Lower lobe of right lung (tissue), 2 donors: ENCODE measurements at places on chromosomes 7 and 10. TPM values are rescaled to one million over a fixed set of nuclear protein-coding genes. Genes with fewer than 3 reads are reported as not detected.

DNA sequence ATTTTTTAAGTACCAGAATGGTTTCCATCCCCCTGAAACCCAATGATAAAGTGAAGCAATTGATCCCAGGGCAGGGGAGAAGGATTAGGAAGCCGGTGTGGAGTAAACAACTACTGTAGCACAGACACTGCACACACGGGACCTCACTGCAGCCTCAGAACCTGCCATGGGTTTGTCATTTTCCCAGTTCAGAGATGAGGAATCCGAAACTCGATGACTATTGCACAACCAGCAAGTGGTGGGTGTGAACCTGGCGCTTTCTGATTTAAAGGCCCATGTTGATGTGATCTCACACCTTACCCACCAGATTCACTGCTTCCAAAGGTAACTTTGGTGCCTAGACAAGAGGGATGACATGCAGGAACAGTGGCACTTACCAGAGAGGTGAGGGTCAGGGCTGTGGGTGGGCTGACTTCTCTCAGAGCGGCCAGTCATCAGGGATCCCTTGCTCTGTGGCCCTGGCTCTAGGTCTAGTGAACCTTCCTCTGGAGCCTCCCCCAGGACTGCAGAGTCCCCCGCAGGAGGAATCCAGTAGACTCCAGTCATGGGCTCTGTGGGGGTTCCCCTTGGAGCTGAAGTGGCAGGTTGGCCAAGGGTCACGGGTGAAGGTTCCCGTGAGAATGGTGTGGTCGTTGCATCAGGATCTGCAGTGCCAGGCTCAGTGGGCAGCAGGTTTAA is 62.8 kb downstream of the PKD1L1 start:
- no peaks in the 10 kb centered on the region for H3K27me3 ChIP-seq
- DNase-seq: no peak
- H3K27ac ChIP-seq: no peak overlapping the region
- no peak overlapping the region for H3K4me3 ChIP-seq
- H3K4me1 ChIP-seq: no peaks in the 10 kb centered on the region

BRAF gene
- total RNA-seq: 43.0 TPM

GIMAP8 gene
- total RNA-seq: 44.4 TPM

FLNC gene
- 11.7 TPM for total RNA-seq

RASA4B gene
- 22.6 TPM for total RNA-seq

GRCh38 chr10:133185916-133186315 is 25.9 kb downstream of the KNDC1 start:
- no peak overlapping the region for H3K27ac ChIP-seq
- no peak overlapping the region for H3K4me3 ChIP-seq
- DNase-seq: no peak
- H3K4me1 ChIP-seq: no peaks in the 10 kb centered on the region
- peaks cover 6% of the 10 kb centered on the region for H3K27me3 ChIP-seq
